ENCODE measurements at places on chromosomes 2 and 18.

- no peak for DNase-seq
These were observed 75.8 kb downstream of the SDC1 start for GRCh38 chr2:20148923-20149702.

GRCh38 chr2:134220344-134220974, 33.4 kb upstream of the MGAT5 start:
- DNase-seq = no peak

- no peak for DNase-seq
These were observed 153.6 kb downstream of the ALK start for GRCh38 chr2:29767606-29768335.

DNA sequence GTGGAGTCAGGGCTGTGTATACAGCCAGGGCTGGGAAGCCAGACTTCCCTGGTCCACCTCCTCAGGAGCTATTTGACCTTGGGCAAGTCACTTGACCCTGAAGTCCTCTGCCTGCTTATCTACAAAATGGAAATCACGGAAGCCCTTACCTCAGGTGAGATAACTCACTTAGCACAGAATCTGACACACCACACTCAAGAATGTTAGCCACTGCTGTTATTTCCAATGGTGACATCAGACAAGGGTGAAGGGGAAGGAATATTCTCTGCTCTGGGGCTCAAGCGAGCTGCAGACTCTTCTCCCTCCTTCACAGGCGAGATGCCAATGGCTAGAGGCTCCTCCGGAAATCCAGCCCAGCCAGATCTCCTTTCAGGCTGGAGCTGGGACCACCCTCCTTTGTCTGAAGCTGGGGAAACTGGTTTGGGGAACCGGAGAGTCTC, 189.6 kb downstream of the HAUS1 start:
- DNase-seq = no peak

DNA sequence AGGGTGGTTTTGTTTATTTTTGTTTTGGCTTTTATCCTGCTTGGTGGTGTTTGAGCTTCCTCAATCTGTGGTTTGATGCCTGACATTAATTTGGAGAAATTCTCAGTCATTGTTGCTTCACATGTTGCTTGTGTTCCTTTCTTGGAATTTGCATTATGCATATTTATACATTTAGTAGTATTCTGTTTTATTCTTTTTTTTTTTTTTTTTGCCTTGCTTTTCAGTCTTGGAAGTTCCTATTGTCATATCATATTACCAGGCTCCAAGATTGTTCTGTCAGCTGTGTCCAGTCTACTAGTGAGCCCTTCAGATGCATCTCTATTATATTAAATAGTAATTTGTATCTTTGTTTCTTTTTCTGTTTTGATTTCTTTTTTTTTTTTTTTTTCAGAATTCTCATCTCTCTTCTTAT, 77.0 kb downstream of the EPC2 start:
- DNase-seq = no peak

DNA sequence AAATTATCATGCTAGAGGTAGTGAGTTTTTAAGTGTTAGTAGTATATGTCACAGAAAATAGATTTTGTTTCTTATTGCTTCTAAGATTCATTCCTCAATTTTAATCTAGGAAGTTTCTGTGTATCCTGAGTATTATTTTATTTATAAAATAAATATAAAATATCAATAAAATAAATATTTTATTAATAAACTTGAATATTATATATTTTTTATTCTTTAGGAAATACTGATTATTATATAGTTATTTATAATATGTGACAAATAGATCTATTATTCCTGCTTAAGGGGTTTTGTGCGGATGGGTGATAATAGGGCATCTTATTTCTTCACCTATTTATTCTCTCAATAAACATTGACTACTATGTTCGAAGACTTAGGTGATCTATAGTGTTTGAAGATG, 191.0 kb downstream of the ZNF407 start:
- no peak for DNase-seq

GRCh38 chr2:126635281-126635680, 20.7 kb upstream of the GYPC start:
- DNase-seq = no peak

DNA sequence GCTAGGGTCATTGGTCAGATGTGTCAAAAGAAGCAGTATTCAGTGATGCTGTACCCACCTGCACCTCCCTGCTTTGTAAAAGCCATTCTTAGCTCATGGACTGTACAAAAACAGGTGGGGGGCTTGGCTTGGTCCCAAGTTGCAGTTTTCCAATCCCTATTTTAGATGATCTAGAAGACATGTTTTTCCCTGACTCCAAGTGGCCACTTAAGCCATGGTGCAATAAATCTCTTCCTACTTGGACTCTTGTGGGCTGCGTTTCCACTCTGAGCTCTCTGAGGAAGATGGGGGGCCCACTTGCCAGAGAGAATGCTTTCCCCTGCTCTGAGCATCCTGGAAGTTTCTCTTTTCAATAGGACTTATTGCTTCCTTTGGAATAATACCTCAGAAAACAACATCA, 57.0 kb upstream of the SPP2 start:
- DNase-seq = no peak

DNA sequence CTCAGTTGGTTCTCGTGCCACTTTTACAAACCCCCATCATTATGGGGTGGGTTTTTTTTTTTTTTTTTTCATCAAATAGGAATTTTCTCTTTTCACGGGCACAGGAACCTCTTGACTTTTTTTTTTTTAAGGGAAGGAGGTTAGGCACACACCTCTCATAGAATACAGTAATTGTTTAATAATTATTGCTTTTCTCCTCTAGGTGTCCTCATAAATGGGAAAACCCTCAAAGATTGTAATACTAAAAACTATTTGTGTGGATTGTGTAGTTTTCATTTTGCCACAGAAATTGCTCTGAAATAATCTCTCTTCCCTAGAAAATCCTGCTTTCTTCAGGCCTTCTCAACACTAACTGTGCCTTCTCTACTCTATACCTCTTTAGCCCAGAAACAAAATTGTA, 147.3 kb downstream of the GREB1L start:
- DNase-seq = no peak

DNA sequence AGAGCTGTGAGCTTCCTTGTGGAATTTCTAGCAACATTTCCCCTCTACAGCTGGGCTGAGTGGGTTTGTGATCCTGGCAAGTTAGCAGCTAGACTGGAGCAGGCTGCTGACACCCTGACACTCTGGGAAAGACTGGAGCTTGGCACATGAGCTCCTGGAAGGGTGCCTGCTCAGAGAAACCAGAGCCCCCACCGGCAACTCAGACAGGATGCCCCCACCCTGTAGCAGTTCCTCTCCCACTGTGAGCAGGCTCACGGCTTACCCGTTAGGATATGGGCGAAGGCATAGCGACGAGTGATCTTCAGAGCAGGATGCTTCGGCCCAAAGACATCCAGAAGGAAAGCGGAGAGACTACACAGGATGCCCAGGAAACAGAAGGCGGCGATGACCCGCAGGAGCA, 11.2 kb downstream of the TMEM127 start:
- DNase-seq = no peak

DNA sequence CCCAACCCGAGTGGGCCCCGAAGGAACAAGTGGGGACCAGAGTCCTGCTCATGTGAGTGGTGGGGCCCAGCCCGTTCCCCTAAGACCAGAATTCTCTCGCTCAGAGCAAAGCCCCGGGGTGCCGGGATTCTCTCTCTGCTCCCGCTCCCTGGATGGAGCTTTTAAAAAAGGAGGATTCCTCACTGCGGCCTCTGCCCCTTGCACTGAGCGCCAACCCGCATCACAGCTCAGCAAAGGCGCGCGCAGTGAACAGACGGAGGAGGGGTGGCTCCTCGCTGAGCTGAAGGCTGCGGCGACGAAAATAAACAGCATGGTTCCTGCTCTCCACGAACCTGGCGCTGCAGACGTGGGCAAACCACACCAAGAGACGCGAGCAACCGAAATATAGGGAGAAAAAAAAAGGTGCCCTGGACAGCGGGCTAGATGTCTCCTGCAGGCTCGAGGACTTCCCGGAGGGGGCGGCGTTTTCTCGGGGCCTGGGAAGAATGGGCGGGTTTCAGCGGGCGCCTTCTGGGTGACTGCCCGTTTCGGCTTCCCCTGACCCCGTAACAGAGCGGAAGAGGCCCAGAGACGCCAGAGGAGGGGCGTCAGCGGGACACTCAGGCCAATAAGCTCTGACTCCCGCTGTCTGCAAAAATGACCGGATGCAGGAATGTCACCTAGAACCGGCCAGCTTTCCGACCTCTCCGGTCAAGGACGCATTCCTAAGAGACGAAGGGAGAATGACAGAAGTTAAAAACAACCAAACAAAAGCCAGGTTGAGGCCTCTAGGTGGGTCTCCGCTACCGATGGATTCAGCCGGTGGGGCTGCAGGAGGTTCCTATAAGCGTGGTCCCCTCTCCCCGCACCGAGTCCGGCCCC, 819 bp upstream of the KLF11 start:
- DNase-seq = no peak

- DNase-seq = no peak
These were observed 376.6 kb downstream of the EIPR1 start for GRCh38 chr2:3000968-3001367.

DNA sequence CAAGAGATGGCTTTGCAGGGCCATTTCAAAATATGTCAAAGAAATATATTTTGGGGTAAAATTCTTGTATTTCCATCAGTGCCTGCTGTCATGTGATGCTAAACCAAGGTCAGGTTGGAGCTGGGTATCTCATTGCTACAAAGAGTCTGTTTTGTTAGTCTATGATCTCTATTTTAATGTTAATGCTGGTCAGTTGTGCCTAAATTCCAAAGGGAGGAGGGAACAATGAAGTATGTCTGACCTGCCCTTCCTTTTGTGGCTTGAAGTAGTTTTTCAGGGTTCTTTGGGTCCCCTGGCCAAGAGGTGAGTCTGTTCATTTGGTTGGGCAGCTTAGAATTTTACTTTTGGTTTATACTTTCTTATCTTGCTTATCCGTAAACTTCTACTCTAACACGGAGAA, 61.6 kb upstream of the DYNAP start:
- no peak for DNase-seq

DNA sequence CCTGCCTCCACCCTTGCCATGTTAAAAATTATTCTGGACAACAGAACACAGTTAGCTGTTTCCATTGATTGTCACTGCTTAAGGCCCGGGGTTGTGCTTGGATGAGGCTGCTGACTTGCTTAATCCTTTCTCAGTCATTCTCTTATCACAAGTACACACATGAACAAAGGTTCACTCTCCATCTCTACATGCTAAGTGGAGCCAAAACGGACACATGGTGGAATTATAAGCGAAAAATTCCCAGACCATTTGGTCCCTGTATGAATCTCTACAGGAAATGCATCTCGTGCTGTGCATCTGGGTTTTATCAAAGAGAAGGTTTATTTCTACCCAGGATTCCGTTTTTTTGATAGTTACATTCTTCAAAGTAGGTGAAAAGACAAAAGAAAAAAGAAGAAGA, 177.5 kb upstream of the ETAA1 start:
- DNase-seq = no peak

DNA sequence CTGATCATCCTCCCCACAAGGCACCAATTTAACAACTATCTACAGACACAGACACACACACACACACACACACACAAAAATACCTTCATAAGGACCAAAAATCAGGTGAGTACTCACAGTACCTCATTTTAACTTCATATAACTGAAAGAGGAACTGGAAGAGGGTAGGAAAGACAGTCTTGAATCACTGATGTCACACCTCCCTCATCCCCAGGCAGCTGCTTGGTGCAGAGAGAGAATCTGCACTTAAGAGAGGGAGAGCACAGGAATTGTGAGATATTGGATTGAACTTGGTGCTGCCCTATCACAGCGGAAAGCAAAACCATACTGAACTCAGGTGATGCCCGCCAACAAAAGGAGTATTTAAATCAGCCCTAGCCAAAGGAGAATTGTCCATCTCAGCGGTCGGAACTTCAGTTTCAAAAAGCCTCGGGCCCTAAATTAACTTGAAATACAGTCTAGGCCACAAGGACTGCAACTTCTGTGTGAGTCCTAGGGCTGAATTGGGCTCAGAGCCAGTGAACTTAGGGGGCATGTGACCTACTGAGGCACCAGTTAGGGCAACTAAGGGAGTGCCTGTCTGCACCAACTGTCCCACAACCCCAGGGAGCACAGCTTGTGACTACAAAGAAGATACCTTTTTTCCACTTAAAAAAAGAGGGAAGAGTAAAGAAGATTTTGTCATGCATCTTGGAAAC, 211.1 kb downstream of the LRATD1 start:
- no peak for DNase-seq

- DNase-seq = no peak
These were observed 2.1 kb downstream of the TMEM247 start for GRCh38 chr2:46481198-46482193.

- DNase-seq = no peak
These were observed 67.8 kb upstream of the ARL4C start for GRCh38 chr2:234564699-234565098.

GRCh38 chr2:222561817-222562645, 93.9 kb downstream of the FARSB start:
- DNase-seq = no peak

DNA sequence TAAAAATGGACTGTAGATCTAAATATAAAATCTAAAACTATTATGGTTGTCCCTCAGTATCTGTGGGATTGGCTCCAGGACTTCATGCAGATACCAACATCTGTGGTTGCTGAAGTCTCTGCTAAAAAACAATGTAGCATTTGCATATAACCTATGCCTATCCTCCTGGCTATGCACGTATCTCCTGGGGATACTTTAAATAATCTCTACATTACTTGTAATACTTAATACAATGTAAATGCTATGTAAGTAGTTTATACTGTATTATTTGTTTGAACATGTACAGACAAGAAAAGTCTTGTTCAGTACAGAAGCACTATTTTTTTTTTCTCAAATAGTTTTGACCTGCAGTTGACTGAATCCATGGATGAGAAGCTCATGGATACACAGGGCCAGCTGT, 134.9 kb downstream of the ZAP70 start:
- no peak for DNase-seq

DNA sequence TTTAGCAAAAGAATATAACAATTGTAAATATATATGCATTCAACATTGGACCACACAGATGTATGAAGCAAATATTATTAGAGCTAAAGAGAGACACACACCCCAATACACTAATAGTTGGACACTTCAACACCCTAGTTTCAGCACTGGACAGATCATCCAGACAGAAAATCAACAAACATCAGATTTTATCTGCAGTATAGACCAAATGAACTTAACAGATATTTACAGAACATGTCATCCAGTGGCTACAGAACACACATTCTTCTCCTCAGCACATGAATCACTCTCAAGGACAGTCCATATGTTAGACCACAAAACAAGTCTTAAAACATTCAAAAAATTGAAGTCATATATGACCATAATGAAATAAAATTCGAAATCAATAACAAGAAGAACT, 22.1 kb upstream of the EVA1A start:
- no peak for DNase-seq

GRCh38 chr2:179243046-179243445, 21.6 kb downstream of the SESTD1 start:
- DNase-seq = no peak
